AG10803 (cell line): ENCODE measurements at places on chromosomes 6 and 20.
A peak's percentile ranks its signal among the peaks of the same experiment; 100 is the strongest.

DNA sequence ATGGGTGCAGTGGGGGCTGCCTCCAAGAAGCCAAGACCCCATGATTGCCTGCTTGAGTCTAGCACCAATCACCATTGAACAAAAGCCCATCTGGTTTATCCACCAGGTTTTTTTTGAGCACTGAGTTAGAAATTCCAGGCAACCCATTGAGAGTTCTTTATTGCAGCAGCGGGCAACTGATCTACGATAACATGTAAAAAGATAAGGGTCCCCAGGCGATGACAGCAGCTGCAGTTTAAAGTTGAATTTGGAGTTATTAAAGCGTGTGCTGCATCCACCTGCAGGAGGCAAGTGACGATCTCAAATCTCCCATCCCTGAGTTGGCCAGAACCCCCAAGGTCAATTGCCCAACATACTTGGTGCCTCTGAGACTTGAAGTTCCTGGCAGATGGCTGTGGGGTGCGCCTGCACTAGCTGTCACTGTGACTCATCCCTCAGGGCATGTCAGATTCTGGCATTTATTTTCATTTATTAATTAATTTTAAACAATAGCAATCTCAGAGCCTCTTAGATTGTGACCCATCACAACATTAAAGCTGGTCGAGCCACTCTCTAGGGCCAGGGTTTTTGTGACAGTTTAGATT is 290.4 kb upstream of the SULF2 start:
- peak; percentile 11 for DNase-seq

DNA sequence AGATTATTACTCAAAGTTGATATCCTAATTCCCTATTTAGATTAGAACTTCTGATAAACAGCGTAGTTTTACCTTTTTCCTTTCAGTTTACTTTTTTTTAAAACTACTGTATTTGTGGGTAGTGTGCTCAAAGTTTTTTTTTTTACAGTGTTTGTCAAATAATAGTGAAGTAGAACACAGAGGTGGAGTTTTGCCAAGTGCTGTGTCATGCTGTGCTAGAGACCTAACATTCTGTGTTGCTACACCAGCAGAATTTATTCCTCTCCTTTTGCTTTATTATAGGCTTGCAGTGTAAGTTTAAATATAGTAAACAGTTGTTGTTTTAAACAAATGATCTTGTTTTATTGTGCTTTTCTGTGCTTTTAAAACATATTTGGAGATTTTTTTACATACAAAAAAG is 125.4 kb downstream of the HIVEP1 start:
- peak; percentile 83 for DNase-seq

GRCh38 chr6:109962271-109962670 is 15.8 kb upstream of the GPR6 start:
- DNase-seq, result no peak

GRCh38 chr20:59661153-59661552 is 56.8 kb downstream of the PHACTR3 start:
- no peak for DNase-seq

- DNase-seq, result no peak
These were observed 4.8 kb upstream of the PRPH2 start for GRCh38 chr6:42727087-42727611.

DNA sequence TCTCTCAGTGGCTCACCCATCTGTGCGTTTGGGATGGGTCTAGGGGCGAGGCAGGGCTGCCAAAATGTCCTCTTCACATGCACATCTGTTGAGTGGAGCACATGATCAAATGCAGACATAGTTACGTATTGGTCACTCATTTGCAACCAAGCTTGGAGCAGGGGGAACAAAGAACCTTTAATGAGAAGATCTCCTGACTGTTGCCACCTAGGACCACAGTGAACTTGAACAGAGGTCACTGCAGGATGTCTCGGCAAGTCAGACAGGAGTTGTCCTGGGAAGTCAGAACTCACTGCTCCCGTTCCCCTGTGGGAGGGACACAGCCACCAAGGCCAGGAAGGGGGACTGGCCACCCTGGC is 73.4 kb downstream of the SSR1 start:
- DNase-seq, result no peak

- DNase-seq, result no peak
These were observed 29.6 kb downstream of the CAP2 start for GRCh38 chr6:17423026-17423425.

DNA sequence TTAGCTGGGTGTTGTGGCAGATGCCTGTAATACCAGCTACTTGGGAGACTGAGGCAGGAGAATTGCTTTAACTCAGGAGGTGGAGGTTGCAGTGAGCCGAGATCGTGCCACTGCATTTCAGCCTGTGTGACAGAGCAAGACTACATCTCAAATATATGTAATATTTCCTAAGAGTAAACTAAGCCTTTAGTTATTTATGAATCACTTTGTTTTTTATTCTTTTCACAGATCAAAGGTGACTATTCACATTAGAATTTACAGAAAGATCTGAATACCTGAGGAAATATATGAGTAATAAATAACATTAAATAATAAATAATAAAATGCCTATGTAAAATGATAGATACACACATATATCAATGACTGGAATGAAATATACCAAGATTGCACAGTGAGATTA is 630.8 kb upstream of the IMPG1 start:
- no peak for DNase-seq

GRCh38 chr20:13109658-13110057 is 100.9 kb downstream of the SPTLC3 start:
- no peak for DNase-seq

DNA sequence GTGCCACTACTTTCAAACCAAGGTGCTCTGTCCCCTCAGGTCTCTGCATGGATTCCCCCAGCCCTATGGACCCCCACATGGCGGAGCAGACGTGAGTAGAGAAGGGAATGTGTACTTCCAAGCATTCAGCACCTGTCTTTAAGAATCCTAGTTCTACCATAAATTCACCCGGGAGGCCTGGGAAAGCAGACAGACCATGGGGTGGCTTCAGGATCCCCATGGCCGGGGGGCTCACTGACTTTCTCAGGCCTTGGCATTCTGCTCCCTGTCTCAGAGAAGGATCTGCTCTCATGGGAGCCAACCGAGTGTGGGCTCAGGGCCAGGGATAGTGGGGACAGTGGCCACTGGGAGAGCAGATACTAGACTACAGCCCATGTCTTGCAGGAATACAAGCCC is 2.3 kb downstream of the CDC25B start:
- no peak for DNase-seq

GRCh38 chr6:39488255-39488879 is 165.9 kb upstream of the KCNK16 start:
- DNase-seq, result no peak

- peak; percentile 3 for DNase-seq
These were observed 131.7 kb downstream of the DNAH8 start for GRCh38 chr6:38846844-38847243.

- DNase-seq, result no peak
These were observed 1308.1 kb upstream of the GJE1 start for GRCh38 chr6:140824595-140824994.

- DNase-seq, result no peak
These were observed 579.2 kb downstream of the EPM2A start for GRCh38 chr6:145155873-145156782.

GRCh38 chr6:31216208-31216898 is 45.9 kb upstream of the POU5F1 start:
- DNase-seq, result no peak

DNA sequence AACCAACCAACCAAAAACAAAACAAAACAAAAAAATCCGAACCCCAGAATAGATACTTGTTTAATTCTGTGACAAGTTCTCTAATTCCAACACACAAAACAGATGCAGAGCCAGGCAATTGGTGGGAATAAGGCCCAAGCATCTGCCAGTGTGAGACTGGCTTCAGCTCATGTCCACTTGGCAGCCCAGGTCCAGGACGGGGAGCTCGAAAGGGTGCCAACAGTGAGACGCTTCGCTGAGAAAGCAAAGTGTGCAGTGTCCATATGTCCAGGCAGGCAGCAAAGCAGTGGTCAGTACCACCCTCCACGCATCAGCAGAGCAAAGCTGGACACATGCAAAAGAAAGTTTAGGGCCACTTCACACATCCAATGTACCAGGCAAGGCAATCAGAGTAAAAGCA is 102.9 kb downstream of the RALGAPA2 start:
- DNase-seq, result no peak

GRCh38 chr6:91509039-91509438 is 922.2 kb upstream of the MAP3K7 start:
- no peak for DNase-seq
